Left kidney (tissue), 8 donors: ENCODE measurements at places on chromosomes 12 and 14. TPM values are rescaled to one million over a fixed set of nuclear protein-coding genes. Genes with fewer than 3 reads are reported as not detected.
A peak's percentile ranks its signal among the peaks of the same experiment; 100 is the strongest.

KRT72 gene
- polyA plus RNA-seq, result not detected

KRT7 gene
- polyA plus RNA-seq, result 56.5 TPM

PDE3A gene
- 26.8 TPM for polyA plus RNA-seq

DNA sequence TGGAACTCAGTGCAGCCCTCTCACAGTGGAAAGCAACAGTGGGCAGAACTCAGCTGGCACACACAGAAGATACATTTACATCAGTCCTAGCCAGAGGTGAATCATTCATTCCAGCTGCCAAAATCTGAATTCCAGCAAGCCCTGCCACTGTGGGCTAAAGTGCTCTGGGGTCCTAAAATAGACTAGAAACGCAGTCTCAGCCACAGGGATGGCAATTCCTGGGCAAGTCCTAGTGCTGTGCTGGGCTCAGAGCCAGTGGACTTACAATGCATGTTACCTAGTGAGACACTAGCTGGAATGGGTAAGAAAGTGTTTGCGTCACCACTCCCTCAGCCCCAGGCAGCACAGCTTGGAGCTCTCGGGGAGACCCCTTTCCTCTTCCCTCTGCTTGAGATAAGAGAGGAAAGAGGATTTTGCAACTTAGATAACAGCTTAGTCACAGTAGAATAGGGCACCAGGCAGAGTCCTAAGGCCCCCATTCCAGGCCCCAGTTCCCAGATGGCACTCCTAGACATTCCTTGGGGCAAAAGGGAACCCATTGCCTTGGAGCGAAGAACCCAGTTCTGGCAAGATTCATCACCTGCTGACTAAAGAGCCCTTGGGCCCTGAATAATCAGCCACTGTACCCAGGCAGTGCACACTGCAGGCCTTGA, 592.9 kb downstream of the FSCB start:
- no peak for DNase-seq

GRCh38 chr12:104784592-104784991, 173.5 kb downstream of the SLC41A2 start:
- DNase-seq, result no peak

DNA sequence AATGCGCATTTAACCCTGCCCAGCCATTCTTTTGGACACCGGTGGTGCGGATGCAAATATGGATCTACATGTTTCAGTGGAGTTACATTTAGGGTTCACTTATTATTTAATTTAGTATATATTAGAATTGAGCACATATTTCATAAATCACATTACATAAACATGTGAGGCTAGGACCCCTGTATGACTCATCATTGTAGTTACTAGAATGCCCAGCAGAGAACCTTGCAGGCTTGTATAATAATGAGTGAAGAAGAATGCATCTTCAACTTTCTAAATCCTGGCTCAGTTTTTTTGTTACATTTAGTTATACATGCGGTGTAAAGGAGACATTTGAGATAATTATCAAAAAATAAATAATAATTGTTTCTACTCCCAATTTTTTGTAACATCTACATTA, 369.0 kb downstream of the ATP23 start:
- DNase-seq, result no peak

RHEBL1 gene
- polyA plus RNA-seq, result 1.8 TPM

TMCC3 gene
- 42.9 TPM for polyA plus RNA-seq

- DNase-seq, result no peak
These were observed 80.2 kb upstream of the ST8SIA1 start for GRCh38 chr12:22414742-22415141.

GRCh38 chr12:28770322-28770721, 378.8 kb upstream of the FAR2 start:
- no peak for DNase-seq

GPR137C gene
- 12.3 TPM for polyA plus RNA-seq

DNA sequence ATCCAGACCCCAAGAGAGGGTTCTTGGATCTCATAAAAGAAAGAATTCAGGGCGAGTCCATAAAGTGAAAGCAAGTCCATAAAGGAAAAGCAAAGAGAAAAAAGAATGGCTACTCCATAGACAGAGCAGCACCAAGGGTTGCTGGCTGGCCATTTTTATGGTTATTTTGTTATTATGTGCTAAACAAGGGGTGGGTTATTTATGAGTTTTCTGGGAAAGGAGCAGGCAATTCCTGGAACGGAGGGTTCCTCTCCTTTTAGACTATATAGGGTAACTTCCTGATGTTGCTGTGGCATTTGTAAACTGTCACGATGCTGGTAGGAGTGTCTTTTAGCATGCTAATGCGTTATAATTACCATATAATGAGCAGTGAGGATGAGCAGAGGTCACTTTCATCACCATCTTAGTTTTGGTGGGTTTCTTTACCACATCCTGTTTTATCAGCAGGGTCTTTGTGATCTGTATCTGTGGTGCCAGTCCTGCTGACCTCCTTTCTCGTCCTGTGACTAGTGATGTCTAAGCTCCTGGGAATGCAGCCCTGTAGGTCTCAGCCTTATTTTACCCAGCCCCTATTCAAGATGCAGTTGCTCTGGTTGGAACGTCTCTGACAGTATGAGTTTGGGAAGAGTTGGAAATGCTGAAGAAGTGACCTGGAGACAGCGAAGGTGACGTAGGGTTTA, 100.5 kb downstream of the ZNF664 start:
- DNase-seq, result no peak

- DNase-seq, result peak; percentile 62
These were observed 900 bp downstream of the C2CD5 start for GRCh38 chr12:22543246-22544037.

TAS2R13 gene
- polyA plus RNA-seq, result 0.12 TPM

GRCh38 chr12:561908-562593, 101.2 kb downstream of the NINJ2 start:
- no peak for DNase-seq

- no peak for DNase-seq
These were observed 323.9 kb downstream of the BCL11B start for GRCh38 chr14:98947911-98948595.

DNA sequence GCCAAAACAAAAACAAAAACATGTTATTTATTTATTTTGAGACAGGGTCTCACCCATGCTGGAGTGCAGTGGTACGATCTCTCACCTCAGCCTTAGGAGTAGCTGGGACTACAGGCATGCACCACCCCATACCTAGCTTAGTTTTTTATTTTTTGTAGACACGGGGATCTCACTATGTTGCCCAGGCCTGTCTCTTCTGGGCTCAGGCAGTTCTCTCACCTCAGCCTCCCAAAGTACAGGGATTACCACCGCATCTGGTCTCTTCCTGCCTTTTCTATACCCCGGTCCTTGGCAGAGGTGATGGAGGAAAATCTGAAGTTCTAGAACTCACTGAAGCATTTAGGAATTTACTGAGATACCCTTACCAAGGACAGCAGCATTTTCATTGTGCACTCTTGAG, 6.8 kb upstream of the IRF2BPL start:
- DNase-seq, result no peak

COX8C gene
- 0.71 TPM for polyA plus RNA-seq

DNA sequence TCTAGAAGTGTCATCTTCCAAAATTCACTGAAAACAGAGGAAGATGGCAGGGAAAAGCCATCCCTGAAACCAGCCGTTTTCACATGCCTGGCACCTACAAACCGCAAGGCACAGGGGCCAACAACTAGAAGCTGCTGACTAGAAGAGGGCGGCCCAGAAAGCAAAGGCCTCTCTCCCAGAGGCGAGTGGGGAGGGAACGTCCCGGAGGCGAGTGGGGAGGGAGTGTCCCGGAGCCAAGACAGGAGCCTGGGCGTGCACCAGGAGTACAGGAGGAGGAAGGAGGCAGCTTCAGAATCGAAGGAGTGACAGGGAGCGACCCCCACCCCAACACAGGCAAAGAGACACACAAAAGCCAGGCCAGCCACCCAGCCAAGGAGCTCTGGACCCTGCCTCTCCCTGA, 21.0 kb downstream of the ANKLE2 start:
- DNase-seq, result no peak

DNA sequence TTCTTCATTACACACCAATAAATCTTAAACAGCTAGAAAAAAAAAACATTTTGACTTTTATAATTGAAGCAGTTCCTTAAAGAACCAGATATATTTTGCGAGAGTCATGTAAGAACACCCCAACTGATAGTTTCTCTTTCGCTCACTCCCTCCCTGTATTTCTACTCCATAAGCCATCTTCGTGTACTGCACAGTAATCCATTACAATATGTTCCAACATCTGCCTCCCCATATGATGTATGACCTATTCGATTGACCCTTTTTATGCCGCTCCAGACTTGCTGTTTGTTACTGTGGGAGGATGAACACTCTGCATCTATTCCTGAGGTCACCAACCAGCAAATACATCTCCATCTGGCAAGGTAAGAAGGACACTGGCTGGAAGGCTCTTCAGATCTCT, 331.7 kb downstream of the SOX5 start:
- no peak for DNase-seq

TAS2R9 gene
- not detected for polyA plus RNA-seq

SDSL gene
- polyA plus RNA-seq, result 9.0 TPM

DNA sequence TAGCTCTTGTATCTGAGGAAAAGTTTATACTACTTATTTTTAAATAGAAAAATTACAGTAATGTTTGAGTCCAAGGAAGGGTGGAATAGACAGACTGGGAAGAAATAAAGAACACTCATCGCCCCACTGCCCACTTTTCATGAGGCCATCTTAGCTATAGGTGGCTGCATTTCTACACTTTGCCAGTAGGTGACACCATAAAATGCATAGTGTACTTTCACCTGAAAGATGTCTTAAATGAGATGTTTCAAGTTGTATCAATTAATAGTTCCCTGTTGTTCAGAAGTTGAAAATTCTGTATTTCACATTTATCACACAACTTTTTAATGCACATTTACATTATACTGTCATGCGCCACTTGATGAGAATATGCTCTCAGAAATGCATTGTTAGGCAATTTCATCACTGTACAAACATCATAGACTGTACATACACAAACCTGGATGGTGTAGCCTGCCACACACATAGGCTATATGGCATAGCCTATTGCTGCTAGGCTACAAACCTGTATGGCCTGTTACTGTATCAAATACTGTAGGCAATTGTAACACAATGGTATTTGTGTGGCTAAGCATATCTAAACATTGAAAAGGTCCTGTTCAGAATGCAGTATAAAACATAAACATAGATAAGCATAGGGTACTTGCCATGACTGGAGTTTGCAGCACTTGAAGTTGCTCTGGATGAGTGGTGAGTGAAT, 27.6 kb downstream of the PMCH start:
- peak; percentile 18 for DNase-seq

DNA sequence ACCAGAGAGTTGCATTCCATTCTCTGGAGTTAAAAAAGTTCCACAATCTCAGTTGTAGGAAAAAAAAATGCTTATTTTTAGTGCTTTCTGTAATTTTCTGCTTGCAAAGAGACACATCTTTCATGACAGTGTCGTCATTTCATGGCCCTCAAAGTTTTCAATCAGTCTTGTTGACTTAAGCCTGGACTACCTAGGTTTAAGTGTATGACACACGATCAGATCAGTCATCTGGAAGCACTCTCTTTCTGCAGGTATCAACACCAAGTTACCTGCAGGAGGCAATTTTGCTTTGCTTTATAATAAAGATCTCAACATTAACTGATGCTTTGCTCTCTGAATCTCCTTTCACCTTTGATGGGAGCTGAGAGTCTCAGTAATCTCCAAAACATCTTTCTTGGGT, 251.6 kb downstream of the BCAT1 start:
- DNase-seq, result no peak

GRCh38 chr12:1553987-1554982, 40.1 kb downstream of the FBXL14 start:
- no peak for DNase-seq

DNA sequence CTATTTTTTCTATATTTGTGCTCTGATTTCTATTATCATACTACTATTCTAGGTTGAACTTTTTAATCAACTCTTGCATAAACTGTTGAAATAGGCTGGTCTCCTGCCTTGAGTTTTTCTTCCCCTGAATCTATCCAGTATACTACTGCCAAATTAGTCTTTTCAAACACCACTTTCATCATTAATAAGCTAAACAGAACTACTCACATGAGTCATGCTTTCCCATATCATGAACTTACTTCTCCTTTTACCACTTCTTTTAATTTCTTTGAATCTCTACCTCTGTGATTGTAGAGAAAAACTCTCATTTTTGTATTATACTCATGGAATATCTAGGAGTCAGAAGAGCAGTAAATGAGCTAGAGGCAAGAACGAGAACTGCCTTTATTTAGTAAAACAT, 340.3 kb upstream of the PDE3A start:
- DNase-seq, result no peak

CBLN3 gene
- polyA plus RNA-seq, result 3.7 TPM

ETFBKMT gene
- polyA plus RNA-seq, result 5.4 TPM

LRP1-AS gene
- not detected for polyA plus RNA-seq

JDP2 gene
- 17.0 TPM for polyA plus RNA-seq

KRT3 gene
- not detected for polyA plus RNA-seq

RACGAP1 gene
- polyA plus RNA-seq, result 70.8 TPM

DNA sequence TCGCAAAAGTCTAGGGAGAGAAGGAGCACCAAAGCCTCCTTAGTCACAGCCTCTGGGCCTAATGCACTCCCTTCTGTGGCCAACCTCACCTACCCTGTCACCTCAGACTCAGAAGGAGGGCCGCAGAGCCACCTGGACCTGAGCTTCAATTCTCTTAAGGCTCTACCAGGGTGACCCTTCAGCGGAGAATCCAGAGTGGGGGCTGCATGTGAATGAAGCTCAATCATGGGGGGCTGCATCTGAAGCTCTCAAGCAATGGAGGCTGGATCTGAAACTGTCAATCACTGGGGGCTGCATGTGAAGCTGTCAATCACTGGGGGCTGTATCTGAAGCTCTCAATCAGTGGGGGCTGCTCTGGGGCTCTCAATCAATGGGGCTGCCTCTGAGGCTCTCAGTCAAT, 43.1 kb upstream of the EIF5 start:
- DNase-seq, result no peak

DNA sequence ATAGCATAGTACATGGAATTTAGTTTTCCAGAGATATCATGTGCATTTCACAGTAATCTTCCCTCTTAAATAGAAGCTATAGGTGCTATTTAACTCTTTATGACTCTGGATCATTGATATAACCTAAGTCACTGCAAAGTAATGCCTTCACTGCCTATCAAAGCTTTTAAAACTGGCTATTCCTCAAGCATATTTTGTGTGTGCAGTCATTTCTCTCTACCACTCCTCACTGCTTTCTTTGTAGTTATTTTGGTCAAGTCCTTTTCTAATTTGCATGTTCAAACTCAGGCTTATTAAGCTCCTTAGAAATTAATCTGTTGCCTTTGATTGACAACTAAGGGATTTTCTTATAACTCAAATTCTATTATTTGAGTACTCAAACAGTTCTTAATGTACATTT, 79.4 kb upstream of the PLEKHG7 start:
- no peak for DNase-seq

DNA sequence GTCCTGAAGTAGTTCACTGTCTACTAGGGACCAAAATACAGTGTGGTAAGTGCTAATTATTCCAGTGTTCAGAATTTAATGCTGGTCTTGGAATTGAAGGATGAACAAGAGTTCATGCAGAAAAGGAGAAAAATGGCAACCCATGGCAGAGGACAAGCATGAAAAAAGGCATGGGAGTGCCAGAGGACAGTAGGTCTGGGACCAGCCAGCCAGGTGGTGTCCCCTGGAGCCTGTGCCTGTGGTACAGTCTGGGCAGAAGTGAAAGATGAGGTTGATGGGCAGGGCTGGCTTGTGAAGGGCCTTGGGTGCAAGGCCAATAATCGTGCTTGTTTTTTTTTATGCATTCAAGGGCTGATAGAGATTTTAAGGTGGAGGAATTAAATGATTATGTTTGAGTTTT, 21.0 kb downstream of the C12orf75 start:
- DNase-seq, result no peak

GRCh38 chr12:18955594-18955993, 173.9 kb upstream of the PLEKHA5 start:
- no peak for DNase-seq

- DNase-seq, result no peak
These were observed 19.9 kb downstream of the TTC7B start for GRCh38 chr14:90796329-90796728.

RNASE7 gene
- 0.55 TPM for polyA plus RNA-seq

CLEC14A gene
- 11.4 TPM for polyA plus RNA-seq

ACIN1 gene
- polyA plus RNA-seq, result 365 TPM
